ENCODE measurements at places on chromosomes 12 and 14.

DNA sequence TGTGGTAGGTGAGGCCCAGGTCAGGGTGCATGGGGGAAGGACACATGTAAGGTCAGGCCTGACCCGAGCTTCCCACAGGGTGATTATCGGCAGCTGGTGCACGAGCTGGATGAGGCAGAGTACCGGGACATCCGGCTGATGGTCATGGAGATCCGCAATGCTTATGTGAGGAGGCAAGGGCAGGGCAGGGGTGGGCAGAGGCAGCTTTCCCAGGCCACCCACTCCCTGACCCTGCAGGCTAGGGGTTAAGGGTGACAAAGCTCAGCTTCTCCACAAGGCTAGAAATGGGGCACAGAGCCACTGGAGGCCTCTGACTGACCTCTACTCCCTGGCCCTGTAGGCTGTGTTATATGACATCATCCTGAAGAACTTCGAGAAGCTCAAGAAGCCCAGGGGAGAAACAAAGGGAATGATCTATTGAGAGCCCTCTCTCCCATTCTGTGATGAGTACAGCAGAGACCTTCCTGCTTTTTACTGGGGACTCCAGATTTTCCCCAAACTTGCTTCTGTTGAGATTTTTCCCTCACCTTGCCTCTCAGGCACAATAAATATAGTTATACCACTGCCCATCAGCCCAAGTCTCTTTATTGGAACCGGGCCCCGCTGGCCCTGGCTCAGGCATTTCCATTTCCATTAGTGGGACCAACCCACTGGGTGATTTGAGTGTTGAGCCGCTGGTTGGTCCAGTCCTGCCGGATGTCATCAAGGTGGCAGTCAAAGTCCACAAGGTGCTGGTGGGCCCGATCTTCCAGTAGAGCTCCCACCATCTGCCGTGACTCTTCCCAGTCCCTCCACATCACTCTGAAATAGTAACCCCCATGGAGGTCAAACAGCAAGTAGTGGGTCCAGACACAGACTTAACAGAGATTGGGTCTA is 2.6 kb downstream of the PSME1 start:
- no peak for DNase-seq

GRCh38 chr14:61988240-61988639 is 226.0 kb downstream of the SNAPC1 start:
- DNase-seq = no peak

DNA sequence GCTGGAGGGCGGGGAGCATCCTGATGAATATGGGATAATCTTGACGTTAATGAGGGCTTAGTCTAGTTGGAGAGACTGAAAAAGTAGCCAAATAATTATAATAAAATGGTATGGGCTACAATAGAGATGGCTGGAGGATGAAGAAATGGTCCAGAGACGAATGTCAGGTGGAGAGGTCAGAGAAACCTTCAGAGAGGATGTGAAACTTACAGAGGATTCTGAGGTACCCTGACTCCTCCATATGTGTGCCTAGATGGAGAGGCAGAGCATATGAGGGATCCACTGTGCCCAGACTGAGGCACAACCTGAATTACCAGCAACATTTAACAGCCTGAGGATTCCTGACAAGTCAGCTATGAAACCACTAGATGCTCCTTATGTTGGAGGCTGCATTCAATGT is 417.0 kb downstream of the ATP23 start:
- DNase-seq = no peak

GRCh38 chr12:125113789-125114188 is 48.6 kb downstream of the AACS start:
- no peak for DNase-seq

GRCh38 chr14:35879654-35880249 is 53.6 kb downstream of the BRMS1L start:
- DNase-seq = no peak

DNA sequence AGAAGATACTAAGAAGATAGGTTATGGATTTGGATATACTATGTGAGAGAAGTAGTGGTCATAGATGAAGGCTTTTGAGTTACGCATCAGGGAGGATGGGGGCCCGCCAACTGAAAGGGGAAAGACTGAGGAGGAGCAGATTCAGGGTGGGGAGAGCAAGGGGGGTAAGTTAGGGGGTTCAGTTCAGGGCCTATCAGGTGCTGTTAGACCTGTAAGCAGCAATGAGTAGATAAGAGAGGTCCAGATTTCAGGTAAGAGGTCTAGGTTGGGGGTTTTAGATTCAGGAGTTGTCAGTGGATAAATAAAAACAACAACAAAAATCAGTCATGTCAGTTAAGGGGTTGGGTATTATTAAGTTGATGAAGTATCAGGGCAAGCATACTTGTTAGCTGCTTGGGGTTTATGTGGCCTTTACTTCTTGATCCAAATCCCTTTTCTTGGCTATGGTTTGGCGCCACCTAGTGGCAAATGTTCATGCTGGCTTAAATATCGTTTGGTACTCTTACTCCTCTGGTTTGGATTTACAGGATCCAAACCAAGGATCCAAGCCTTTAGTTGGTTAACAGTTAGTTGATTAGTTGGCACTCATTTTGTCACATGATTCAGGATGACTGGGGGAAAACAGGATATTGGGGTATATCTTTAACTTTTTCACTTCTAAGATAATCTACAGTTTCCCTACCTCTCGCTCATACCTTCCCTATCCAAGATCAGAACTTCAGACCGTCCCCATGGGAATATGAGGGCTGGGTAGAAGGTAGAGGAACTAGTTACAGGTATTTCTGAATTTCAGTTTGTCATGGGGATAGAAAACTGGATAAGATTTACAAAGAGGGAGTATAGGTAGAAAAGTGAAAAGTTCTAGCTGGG is 65.1 kb downstream of the PCNX1 start:
- peak; percentile 77 for DNase-seq

DNA sequence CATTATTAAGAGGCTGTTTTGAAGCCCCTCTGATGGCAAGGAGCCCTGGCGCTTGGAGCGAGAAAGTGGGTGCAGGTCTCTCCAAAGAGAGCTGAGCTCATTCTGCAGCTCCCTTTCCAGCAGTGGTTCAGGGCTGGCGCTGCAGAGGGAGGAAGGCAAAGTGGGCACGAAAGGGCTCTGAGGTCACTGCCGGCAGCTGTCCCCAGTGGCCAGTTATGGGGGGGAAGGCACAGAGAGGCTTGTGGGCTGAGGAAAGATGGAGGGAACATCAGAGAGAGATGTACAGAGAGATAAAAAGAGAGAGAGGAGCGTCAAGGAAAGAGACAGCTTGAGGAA is 75.2 kb upstream of the TBX5 start:
- no peak for DNase-seq

DNA sequence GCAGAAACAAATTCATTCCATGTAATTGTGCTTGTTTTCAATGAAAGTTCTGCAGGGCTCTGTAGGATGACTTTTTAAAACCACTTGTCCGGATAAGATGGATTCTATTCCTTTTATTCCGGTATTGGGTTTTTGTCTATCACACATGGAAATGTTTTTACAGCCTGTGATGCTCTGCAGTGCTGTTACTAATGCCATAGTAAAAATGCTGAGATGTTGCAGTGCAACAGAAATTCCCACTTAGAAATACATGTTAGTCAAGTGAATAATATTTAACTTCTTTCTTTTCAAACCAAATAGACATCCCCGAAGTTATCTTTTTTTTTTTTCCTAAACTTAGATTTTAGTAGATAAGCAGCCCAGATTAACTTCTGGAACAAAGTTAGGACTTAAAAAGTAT is 71.9 kb downstream of the RASSF8 start:
- DNase-seq = no peak

DNA sequence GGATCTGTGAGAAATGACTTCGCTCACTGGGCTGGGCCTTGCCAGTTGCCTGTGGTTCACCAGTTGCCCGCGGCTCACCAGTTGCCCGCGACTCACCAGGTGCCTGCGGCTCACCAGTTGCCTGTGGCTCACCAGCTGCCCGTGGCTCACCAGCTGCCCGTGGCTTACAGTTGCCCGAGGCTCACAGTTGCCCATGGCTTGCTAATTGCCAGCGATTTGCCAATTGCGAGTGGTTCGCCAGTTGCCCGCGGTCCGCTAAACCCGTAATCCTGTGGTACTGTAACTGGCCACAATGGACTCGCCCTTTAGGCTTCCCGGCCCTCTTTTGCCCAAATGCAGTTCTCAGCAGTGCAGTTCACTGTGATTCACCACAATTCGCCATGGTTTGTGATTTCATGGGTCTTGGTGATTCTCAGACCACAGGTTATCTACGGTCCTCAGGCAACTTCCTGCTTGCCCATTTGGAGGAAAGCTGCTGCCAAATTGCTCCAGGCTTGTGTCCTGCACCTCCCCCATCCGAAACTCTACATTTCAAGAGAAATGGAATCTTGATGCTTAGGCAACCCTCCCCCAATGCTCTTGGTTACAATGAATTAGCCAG is 15.0 kb upstream of the MEG3 start:
- DNase-seq = no peak

DNA sequence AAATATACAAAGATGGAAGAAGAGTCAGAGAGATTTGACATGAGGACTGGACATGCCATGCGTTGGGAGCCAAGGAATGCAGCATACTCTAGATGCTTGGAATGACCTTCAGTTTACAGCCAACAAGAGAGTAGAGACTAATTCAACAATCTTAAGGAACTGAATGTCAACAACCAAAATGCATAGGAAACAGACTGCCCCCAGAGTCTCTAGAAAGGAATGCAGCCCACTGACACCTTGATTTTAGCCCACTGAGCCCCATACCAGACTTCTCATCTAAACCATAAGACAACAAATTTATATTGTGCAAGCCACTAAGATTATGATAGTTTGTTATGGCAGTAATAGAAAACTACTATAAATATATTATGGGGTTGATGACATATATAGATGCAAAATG is 611.2 kb downstream of the RPS29 start:
- DNase-seq = no peak

- DNase-seq = no peak
These were observed 203.7 kb downstream of the PPM1H start for GRCh38 chr12:62731055-62731820.

- no peak for DNase-seq
These were observed 176.0 kb downstream of the DACT1 start for GRCh38 chr14:58813745-58814144.

GRCh38 chr12:25364529-25365339 is 114.0 kb upstream of the KRAS start:
- DNase-seq = peak; percentile 49

DNA sequence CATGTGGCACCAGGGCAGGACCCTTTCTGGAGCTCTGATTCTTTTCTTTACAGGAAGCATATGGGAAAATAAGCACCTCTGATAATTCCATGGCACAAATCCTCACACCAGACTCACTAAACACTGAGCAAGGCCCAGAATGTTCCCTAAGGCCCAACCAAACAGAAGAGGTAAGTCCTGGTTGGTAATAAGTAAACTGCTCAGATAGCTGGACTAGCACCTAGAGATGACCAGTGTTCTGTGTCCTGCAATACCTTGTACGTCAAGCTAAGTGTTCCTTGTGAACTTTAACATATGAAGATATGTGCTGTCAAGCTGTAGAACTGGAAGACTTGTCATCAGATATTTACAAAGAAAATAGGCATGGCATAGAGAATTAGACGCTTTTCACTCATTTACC is 186.7 kb downstream of the ESR2 start:
- no peak for DNase-seq

GRCh38 chr12:57604992-57605810 is 577 bp downstream of the DTX3 start:
- DNase-seq = no peak

- DNase-seq = no peak
These were observed 10.6 kb downstream of the CEP128 start for GRCh38 chr14:80930836-80931389.
